ENCODE measurements at places on chromosomes 1 and 21.
A peak's percentile ranks its signal among the peaks of the same experiment; 100 is the strongest.

DNA sequence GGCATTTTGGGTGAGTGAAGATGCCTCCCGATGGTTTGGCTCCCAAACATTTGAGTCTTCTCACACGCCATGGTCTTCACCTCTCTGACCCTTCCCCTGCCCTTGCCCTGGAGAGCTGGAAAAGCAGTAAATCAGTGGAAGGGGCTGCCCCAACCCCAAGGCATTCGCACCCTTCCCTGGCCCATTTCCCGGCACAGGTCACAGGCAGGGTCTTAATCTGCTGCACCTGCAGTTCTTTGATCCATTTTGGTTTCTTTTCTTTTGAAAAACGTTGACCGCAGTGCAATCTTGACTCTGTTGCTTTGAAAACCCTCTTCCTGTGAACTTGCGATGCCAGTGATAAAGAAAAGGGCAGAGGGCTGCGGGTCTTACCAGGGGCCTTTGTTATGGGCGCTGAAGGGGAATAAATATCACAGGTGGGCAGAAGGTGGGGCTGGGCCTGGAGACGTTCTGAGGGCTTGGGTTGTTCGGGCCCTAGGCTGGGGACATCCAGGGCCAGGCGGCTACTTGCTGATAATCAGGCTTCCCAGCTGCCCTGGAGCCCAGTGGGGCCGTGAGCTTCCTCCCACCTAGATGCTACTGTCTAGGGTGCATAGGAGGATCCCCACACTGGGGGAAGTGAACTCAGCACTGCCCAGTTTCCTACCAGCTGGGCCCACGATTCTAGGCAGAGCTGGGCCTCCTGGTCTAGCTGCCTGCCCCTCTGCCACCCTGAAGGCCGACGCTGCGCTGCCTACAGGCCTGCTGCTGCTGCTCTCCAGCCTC is 38.6 kb upstream of the EPS8L3 start:
- peak; percentile 35 for DNase-seq

- peak; percentile 21 for DNase-seq
These were observed 1.1 kb downstream of the WARS2 start for GRCh38 chr1:119139403-119139802.

DNA sequence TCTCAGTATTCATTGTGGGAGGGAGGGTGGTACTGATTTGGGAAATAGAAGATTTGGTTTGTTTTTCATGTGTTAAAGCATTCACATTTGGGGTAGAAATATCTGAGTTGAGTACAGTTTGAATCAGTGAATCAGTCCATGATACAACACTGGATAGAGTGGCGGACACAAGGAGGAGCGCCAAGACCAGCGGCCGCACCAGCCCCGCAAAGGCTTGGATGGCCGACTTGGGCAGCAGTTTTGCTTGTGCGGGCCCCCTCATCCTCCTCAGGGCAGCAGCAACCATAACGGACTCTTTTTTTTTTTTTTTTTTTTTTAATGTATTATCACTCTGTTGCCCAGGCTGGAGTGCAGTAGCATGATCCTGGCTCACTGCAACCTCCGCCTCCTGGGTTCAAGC is 20.0 kb upstream of the CDC14A start:
- no peak for DNase-seq

GRCh38 chr1:43531107-43531905 is 623 bp downstream of the PTPRF start:
- peak; percentile 14 for DNase-seq

DNA sequence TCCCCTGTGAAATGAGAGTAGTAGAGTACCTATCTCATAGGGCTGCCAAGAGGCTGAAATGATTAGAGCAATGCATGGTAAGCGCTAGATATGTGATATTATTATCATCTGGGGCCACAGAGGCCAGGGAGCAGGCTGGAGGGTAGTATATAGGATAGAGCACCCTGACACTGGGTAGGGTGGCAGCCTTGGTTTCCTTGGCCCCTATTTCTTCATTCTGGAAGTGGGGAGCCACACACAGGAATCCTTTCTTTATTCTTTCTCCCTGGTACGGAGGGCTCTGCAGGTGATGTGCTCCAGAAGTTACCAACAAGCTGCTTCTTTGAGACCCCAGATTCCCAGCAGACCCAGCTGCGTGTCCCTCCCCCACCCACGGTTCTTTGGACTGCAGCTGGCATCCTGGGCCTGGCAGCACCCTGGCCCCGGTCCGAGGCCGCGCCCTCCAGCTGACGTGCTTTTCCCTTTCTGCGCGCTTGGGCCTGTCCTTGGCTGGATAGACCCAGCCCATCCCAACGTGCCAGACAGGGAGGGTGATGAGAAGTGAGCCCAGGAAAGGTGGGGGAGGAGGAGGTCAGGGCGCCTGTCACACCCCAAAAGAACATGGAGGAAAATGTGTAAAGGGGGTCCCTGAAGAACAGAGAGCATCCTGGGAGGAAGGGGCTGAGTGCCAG is 18.2 kb downstream of the INAVA start:
- no peak for DNase-seq

GRCh38 chr1:31249854-31250253 is 10.2 kb upstream of the NKAIN1 start:
- no peak for DNase-seq

- DNase-seq, result peak; percentile 47
These were observed at the start of gene SLC35F3 for GRCh38 chr1:233904633-233905415. Gene SLC35F3, plus strand, starts transcription at chr1:233904676.

DNA sequence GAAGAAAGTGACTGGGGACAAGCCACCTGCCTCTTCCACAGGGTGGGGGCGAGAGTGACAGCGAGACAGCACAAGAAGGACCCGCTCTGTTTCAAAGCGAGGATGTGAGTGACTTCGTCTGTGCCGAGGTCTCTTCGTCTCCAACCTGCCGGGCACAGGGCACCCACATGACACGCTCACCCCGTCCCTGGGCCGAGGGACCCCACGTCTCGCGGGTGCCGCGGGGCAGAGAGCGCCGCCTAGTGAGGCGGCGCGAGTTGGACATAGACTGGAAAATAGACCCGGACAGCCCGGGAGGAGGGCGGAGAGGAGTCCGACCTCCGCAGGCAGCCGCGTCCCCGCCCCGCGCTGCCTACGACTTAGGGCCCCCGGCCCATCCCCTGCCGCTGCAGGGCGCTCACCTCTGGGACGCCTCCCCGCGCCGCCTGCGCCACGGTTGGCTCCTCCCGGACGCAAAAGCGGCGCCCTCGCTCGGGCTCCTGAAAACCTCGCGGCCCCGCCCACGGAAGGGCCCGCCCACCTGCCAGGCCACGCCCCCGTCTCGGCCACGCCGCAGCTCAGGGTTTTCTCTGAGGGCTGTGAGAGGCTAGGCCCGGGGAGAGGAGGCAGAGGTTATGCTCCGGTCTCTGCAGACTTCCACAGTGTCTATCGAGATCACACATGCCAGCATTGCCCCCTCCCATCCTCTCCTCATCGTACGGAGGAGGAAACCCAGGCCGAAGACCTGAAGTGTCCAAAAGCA is at the start of gene TLR5:
TLR5 (minus strand) TSS at position 454 of the 742 bp plus-strand sequence. CDS start 30,217 bp downstream, outside the sequence.
- peak; percentile 94 for DNase-seq

DNA sequence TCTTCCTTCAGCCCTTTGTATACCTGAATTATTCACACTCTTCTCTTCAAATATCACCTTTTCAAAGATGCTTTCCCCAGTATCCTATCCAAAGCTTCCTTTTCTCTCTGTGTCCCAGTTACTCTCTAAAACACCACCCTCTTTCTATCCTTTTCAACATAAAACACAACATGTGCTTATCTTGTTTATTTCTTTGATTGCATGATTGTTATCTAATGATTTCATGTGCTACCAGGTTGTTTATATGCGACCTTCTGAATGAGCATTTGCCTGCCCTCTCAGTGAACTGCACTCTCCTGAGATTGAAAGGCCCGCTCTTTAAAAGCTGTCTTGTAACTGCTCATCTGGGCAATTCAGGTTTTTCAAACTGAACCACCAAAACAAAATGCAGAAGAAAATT is 97.7 kb upstream of the FGGY start:
- no peak for DNase-seq

- no peak for DNase-seq
These were observed 2.6 kb upstream of the PER3 start for GRCh38 chr1:7781501-7781900.

GRCh38 chr1:4528590-4528989 is 125.8 kb upstream of the AJAP1 start:
- DNase-seq, result no peak
